Activated CD8-positive, alpha-beta memory T cell treated with anti-CD3 and anti-CD28 coated beads, Interleukin-2, amount 50 U/mL, for 4 hours (primary cell): ENCODE measurements at places on chromosomes 5 and 9.

GRCh38 chr9:100167176-100167575 is 68.1 kb downstream of the INVS start:
- DNase-seq, result no peak

DNA sequence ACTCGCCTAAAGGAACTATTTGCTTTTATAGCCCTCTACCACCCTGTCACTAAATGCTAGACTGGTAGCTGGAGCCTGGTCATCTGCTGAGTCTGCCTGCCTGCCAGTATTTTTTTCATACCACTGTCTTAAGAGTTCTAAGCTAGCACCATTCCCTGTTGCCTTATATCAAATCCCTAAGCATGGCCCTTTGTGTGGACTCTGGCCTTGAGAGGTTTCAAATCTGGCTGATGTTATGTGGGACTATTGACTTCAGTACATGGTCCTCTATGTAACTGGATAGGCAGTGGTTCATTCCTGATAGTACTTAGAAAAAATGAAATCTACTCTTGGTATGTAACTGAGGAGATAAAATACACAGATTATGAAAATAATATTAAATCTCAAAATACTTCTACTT is 103.5 kb downstream of the PLCXD3 start:
- no peak for DNase-seq

- DNase-seq, result no peak
Measured at GRCh38 chr5:110917161-110917875, 154.2 kb upstream of the TSLP start.

DNA sequence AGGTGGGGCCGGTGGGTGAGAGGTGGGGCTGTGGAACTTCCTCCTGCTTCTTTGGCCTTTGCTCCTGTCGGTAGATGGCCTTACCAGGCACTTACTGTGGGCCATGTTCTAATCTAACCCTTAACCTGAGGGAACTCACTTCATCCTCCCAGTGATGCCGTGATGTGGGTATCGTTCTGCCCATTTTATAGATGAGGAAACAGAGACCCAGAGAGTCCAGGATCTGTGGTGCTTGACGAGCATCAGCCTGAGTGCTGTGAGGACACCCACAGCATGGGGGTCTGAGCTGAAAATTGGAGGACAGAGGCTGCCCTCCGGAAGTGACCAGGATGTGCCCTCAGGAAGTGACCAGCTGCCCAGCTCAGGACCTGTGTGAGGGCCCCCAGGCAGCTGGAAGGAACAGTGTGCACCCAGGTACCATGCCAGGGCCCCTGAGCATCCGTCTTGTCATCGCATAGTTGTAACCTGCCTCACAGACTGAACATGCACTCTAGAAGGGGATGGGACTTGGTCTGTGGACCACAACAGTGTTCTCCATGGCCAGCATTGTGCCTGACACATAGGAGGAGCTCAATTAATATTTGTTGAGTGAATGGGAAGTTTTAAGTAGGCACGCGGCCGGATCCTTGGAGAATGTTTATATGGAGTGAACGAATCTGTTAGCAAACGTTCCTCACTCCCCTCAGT is 8.5 kb downstream of the NEK6 start:
- no peak for DNase-seq

- no peak for DNase-seq
Measured at GRCh38 chr5:32206509-32207354, 32.6 kb upstream of the GOLPH3 start.

GRCh38 chr5:16497546-16497945 is 31.9 kb upstream of the ZNF622 start:
- DNase-seq, result no peak

DNA sequence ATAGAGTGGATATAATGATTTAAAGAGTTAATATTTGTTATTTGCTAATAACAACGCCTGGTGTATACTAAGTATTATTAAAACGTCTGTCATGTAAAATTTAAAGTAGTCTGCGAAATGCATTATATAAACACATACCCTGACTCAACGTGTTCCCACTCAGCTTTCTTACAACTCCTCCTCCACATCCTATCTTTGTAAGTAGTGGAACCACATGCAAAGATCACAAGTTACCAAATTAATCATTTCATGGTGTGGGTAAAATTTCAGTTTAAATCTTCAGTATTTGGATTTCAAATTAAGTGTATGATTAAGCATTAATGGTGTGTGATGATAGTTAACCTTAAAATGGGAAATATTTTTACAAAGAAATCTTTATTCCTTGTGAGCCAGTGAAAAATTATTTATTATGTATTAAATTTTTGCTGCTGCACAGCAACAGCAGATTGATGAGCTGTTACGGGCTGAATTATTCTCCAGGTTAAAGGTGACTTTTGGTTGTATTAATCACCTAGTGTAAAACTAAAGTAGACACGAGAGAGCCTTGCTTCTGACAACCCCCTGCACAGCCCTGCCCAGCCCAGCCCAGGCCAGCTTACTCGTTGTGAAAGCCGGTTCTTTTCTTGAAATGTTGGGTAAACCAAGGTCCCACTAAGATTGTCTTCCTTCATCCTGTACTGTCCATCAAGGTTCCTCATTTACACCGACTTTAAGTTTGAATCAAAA is 373.5 kb downstream of the DTWD2 start:
- DNase-seq, result no peak

DNA sequence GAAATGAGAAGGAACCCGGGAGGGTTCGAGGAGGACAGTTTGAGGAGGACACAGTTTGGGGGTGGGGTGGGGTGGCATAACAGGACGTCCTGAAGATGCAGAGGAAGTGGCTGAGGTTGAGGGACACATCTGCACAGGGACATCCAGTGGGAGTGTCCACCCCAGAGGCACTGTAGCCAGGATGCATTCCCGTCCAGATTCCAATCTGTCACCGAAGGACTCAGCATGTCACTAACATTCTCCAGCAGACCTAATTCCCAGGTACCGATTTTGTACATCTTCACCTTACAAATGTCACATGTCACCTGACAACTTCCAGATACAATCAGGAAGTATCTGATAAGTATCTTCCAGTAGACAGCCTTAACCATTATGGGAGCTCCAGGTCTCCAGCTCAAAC is 42.6 kb downstream of the EPB41L4B start:
- DNase-seq, result no peak

GRCh38 chr5:157449011-157449723 is 10.8 kb upstream of the NIPAL4 start:
- no peak for DNase-seq

- DNase-seq, result no peak
Measured at GRCh38 chr5:134758176-134758503, 439 bp upstream of the DDX46 start.

DNA sequence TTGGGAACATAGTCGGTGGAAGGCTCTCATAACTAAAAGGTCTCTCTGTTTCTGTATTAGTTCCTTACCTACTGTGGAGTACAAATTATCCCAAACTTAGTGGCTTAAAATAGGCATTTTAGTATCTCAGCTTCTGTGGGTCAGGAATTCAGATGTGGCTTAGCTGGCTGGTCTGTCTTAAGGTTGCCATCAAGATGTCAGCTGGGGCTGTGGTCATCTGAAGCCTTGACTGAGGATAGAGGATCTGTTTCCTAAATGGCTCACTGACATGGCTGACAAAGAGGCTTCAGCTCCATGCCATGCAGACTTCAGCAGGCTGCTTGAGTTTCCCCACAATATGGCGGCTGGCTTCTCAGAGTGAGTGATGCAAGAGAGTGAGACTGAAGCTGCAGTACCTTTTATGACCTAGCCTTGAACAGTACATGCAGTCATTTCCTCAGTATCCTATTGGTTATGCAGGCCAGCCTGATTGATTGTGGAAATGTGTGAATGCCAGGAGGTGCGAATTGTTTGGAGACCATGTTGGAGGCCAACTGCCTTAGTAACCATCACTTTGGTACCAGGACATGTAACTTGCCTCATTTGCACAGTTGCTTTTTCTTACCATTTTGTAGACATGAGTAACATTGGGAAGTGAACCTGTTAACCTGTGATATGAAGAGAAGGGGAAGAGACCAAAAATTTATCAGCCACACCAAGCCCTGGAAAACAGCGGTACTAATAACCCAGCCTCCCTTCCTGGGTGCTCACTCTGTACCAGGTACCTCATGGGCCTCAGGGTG is 152.8 kb upstream of the IER5L start:
- DNase-seq, result no peak

GRCh38 chr5:378976-379742 is 57.6 kb downstream of the AHRR start:
- peak; percentile 13 for DNase-seq

GRCh38 chr5:35269006-35269405 is 38.7 kb upstream of the PRLR start:
- DNase-seq, result no peak

GRCh38 chr5:132690156-132690555 is 16.4 kb downstream of the IL4 start:
- DNase-seq, result no peak

DNA sequence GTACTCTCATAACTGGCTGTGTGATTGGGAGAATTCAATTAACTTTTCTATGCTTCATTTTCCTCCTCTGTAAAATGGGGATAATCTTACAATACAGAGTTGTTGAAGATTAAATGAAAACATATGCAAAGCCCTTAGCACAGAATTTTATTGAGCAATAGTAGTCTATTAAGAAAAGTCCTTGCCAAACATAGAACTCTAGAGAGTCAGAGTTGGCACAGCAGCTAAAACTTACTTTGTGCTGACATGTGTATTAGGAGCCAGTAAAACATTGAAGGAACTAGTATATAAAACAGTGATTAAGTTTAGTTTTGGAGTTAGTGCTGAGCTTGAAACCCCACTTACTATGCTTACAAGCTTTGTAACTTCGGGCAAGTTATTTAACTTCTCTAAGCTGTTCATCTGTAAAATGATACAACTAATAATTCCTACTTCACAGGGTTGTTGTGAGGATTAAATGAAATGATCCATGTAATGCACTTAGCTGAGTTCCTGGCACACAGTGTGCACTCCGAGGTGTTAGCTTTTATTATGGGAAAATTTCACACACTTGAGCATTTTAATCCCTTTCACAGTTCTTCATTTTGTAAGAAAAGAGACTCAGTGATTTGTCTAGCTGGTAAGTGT is 20.0 kb upstream of the GRIN3A start:
- no peak for DNase-seq

DNA sequence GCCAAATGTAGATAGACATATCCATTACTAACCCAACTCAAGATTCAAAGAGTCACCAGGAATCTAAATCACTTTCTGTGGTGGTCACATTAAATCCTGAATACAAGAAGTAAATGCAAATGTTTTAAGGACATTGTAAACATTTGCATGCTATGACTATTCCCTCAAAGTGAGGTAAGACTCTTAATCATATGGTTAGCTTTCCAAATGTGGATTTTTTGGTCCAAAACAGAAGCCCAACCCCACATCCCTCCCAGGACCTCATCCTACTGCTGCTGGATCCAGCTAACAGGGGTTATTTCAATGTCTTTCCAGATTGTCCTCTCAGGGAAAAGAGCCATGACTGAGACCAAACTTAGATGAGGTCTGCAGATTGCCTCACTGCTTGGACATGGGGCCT is 228.1 kb upstream of the PANK3 start:
- no peak for DNase-seq

GRCh38 chr9:34457266-34458012 is 931 bp downstream of the FAM219A start:
- peak; percentile 24 for DNase-seq

DNA sequence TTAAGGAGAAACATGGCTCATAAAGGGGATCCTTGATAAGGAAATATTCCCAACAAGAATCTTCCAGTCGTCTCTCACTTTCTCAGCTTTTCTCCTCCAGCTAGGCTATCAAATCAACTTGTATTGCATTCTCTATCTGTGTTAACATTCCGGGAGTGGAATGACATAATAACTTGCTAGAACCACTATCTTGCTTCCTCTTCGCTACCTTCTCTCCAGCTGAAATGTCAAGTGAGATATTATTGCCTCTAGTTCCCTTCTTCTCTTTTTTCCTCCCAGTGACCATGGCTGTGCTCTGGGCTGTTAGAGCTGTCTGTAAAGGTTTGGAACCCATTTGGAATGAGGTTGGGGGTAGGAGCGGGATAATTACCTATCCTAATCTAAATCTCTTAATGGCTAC is 1329.5 kb upstream of the WWC1 start:
- no peak for DNase-seq

- no peak for DNase-seq
Measured at GRCh38 chr9:104743376-104743985, 4.0 kb upstream of the NIPSNAP3A start.

GRCh38 chr5:128300181-128300580 is 216.6 kb downstream of the SLC12A2 start:
- DNase-seq, result no peak

DNA sequence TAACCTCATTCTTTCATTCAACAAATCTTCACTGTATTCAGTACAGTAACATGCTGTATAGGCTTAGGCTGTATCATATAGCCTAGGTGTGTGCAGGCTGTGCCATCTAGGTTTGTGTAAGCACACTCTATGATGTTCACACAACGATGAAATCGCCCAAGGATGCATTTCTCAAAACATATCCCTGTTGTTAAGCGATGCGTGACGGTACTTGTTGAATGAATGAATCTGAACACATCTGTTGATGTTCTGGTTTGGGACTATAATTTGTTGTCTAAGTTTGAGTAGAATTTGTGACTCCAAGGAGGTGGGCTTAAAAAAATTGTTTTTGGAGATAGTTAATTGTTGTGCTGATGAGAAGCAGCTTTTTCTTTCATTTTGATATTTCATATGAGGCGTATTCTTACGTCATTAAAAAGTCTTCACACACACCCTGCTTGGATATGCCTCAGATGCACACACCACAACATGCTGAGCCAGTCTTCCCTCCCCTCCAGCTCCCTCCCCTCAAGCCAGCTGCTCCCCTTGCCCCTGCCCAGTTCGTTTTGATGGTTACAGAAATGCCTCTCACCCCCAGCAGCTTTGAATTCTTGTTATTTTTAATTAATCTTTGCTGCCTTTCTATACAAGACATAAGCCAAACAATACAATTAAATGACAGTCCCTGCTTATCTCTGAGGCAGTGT is 5.5 kb upstream of the PSAT1 start:
- DNase-seq, result no peak

DNA sequence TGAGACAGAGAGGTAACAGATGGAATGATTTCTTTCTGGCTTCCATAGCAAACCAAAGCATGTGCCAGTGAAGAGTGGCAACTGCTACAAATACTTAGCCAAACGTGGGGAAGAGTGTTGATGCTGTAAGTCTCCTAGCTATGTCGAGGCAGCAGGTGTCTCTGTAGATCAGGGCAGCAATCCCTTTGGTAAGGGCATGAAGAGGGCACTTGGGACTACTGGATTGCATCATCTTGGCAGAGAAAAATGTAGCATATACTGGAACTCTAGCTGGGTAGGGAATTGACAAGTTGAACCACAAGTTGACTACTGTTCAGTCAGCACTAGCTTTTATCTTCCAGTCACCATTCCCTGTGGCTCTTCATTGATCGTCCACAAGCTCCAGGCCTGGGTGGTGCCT is 75.8 kb downstream of the GHR start:
- no peak for DNase-seq

- DNase-seq, result peak; percentile 86
Measured at GRCh38 chr9:129888293-129889121, 53.2 kb downstream of the USP20 start.

- DNase-seq, result no peak
Measured at GRCh38 chr5:38725371-38725865, 120.4 kb upstream of the OSMR start.
